EH (cell line): ENCODE measurements at places on chromosomes 11 and 22.
A peak's percentile ranks its signal among the peaks of the same experiment; 100 is the strongest.

DNA sequence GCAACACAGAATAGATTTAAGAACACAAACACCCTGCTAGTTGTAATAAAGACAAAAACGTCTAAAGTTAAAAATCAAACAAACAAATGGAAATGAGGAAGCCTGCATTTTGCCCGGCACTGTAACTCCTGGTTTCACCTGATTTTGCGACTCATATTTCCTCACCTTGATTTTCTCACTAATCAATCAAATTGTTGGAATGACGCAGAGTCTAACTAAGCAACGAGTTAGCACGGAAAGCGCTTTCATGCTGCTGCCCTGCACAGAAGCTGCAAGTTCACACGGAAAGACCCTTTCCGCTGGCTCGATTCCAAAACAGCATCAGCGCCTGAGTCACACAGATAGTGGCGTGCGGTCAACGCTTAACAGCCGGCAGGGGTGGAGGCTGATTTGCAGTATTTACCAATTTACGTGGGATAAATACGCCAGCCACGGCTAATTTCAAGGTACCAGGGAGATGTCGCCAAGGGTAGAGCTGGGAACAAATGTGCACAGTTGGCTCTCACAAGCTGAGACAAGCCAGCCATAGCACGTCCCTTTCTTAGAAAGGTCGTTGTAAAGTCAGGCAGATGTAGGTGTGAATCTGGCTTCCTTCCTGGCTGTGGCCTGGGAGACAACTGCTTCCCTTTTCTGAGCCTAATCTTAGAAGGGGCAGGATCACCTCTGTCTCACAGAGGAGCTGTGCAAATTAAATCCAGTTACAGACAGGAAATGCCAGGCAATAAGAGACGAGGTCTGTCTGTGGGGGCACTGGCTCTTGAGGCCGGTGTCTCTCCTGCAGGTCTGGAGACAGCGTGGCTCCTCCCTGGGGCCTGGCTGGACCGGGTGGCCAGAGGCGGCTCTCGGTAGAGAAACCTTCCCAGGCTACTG is 76.9 kb upstream of the TTLL12 start:
- peak; percentile 63 for DNase-seq

DNA sequence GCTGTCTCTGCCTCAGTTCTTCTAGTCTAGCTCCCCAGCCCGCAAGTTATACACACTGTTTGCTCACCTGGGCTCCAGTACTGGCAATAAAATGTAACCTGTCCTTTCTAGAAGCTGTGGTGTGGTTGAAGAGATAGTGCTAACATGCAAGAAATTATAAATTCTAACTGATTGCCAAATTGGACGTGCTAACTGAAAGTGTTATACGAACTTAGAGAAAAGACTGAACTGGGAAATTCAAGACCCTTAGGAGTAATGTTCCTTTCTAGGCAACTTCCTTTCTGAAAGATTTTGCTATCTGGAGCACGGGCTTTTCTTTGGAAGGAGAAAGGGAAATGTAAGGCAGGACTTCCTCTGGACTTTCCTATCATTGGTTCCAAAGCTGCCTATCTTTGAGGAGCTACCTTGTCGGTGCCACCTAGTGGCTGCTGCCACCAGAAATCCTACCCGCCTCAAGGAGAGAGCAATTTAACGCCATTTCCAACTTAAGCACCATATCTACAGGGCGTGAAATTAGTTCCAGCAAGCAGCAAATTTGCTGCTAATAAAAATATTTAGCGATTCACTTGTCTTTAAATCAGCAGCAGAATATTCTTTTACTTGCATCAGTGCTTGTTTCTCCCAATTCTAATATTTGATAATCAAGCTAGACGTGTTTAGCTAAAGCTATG is 12.7 kb upstream of the TMEM218 start:
- peak; percentile 37 for DNase-seq

DNA sequence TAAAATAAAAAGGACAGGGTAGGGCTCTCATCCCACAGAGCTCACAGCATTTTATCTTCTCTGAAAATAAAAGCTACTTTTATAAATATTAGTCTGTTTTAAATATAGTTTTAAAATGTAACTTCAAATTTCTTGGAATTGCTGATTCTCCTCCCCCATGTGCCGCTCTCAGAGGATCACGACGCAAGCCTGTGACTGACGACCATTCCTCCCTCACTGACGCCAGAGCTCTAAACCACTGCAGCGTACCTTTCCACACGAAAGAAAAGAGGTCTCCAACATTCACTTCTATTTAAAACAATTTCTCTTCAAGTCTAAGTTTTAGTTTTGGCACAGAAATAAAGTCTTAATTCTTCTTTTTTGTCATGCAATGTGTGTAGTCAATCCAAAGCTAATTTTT is 9.3 kb downstream of the TOLLIP start:
- no peak for DNase-seq

DNA sequence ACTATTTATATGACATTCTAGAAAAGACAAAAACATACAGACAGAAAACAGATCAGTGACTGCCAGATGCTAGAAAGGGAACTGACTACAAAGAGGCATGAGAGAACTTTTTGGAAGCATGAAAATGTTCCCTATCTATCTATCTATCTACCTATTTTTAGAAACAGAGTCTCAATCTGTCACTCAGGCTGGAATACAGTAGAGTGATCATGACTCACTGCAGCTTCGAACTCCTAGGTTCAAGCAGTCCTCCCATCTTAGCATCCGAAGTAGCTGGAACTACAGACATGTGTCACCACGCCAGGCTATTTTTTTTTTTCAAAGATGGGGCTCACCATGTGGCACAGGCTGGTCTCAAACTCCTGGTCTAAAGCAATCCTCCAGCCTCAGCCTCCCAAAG is 6.9 kb downstream of the SBF2 start:
- DNase-seq, result peak; percentile 61

DNA sequence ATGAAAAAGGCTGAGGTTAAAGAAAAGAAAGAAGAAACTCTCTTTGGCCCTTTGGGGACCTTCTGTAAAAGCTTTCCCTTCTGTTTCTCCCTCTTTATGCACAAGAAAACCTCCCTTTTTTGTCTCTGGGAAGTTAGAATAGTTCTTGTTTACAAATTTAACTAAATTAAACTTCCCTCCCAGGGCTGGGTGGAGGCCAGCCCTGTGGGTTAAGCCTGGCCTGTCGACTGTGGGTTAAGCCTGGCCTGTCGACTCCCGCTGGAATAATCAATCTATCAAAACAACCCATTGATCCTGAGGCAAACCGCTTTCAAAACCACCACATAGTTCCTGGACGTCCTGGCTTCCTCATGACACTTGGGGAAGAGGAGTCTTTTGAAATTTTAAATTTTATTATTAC is 1.2 kb upstream of the DRG1 start:
- no peak for DNase-seq

DNA sequence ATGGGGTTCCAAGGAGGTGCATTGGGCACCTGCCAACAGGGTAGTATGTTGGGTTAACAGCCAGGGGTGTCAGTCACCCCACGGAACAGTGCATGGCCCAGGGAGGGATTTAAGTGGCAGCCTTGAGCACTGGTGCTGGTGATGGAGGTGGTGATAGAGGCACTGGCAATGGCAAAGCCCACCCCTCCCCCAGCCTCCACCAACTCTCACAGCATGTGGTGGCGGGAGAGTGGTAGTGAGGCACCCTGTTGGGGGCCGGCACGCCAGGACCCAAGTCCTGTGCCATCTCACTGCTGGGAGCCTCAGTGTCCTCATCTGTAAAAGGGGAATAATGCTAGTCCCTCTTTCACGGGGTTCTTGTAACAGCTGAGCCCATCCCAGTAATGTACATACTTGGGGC is 81.5 kb downstream of the MPPED1 start:
- no peak for DNase-seq

GRCh38 chr11:69976794-69977193 is 101.3 kb upstream of the ANO1 start:
- no peak for DNase-seq

- no peak for DNase-seq
Observed at GRCh38 chr11:104054911-104055529, 18.6 kb downstream of the DDI1 start.

DNA sequence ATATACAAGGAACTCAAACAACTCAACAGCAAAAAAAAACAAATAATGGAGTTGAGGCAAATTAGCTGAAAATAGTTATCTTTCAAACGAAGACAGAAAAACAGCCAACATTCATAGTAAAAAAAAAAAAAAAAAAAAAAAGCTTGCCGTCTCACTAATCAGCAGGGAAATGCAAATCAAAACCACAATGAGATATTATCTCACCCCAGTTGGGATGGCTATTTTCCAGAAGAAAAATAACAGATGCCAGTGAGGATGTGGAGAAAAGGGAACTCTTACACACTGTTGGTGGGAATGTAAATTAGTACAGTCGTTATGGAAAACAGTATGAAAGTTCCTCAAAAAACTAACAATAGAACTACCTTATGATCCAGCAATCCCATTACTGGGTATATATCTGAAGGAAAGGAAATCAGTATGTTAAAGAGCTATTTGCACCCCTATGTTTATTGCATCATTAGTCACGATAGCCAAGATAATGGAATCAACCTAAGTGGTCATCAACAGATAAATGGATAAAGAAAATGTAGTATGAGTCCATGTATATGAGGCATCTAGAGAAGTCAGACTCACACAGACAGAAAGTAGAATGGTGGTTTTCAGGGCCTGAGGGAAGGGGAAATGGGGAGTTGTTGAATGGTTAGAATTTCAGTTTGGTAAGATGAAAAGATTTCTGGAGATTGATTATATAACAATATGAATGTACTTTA is 56.0 kb downstream of the USP35 start:
- peak; percentile 69 for DNase-seq

DNA sequence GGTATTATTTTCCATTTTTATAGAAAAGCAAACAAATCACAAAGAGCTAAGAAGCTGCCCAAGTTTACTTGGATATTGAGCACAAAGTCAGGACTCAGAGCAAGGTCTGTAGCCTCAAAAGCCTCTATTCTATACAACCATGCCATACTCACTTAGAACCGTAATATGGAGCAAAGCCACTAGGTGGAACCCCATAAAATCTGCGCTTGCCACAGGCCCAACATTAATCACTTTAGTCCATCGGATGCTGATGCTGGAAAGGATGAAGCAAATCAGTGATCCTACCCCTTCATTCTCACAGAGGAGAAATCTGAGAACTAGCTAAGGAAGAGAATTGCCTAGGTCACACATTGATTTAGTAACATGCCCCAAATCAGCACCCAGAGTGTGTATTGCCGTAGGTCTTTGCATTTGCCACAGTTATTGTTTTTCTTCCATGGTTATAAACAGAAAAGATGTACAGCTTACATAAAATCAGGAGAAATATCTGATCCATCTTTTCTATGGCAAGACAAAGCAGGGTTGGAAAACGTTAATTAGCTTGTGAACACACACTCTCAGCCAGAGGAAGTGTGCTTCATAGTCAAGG is 56.7 kb upstream of the RAB38 start:
- DNase-seq, result peak; percentile 69

GRCh38 chr11:129434641-129435498 is 59.2 kb downstream of the BARX2 start:
- no peak for DNase-seq

- peak; percentile 93 for DNase-seq
Observed at GRCh38 chr11:27904358-27905055, 203.4 kb downstream of the KIF18A start.

DNA sequence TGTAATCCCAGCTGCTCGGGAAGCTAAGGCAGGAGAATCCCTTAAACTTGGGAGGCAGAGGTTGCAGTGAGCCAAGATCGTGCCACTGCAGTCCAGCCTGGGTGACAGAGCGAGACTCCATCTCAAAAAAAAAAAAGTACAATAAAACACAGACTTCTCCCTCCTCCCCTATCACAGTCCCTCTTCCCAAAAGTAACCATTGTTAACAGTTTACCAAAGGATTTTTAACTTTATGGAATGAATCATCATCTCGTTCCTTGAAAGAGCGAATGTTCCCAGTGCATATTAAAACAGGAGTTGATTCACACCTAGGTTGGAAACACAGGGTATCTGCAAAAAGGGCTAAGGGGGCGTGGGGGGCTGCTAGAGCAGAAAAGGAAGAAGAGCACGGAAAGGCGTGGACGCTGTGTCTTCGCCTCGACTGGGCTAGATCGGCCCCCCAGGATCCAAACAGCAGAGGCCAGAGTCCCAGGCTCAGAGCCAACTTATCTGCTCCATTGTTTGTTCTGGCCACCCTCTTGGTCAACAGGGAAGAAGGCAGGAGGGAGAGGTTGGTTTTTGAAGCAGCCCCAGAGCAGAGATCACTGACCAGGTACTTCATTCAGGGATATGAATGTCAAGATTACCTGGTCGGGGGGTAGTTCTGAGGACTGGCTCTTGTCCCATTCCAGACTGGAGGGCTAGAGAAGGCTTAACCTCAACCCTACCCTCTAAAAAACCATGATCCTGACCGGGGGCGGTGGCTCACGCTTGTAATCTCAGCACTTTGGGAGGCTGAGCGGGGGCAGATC is 2.1 kb upstream of the AHNAK start:
- peak; percentile 13 for DNase-seq

DNA sequence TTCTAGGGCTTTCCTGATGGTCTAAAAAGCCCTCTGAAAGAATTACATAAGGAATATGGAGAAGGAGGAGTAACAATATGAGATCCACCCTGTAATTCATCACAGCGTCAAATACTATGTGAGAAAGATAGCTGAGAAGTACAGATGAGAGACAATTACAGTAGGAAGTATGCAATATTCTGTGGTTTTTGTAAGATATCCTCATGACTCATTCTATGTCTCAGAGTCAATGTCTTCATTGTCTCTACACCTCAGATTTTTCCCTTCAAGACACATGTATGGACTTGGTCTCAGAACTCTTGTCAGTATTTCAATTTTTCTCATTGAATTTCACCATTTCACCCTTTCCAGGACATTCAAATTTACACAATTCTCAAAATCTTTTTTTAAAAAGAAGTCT is 343.3 kb upstream of the CTSC start:
- peak; percentile 2 for DNase-seq

DNA sequence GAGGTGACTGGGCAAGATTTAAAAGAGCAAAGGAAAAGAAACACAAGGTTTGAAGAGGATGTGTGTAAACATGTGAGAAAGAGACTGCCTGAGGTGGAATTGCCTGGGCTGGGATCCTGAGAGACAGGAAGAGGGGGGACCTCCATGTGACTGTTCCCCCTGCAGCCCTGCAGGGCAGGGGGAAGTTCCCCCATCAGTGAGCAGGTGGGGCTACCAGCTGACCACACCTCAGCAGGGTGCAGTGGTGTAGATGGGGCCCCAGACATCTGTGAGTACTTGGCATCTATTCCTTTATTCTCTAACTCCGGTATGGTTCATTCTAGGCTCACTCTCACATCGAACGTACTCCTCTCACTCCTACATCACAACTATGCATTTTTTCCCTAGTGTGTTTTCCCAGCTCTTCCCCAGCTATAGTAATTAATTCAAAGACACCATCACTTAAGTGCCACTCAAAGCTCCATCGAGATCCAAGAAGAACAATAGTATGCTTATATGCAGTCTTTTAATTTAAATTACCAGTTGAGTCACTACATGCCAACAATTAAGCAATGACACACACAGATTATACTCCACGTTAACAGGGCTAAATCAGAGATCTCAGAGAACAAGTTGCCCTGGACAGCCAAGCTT is 42.7 kb downstream of the LGR4 start:
- DNase-seq, result peak; percentile 53
